ENCODE measurements at places on chromosomes 5 and 9. TPM values are rescaled to one million over a fixed set of nuclear protein-coding genes. Genes with fewer than 3 reads are reported as not detected.

DNA sequence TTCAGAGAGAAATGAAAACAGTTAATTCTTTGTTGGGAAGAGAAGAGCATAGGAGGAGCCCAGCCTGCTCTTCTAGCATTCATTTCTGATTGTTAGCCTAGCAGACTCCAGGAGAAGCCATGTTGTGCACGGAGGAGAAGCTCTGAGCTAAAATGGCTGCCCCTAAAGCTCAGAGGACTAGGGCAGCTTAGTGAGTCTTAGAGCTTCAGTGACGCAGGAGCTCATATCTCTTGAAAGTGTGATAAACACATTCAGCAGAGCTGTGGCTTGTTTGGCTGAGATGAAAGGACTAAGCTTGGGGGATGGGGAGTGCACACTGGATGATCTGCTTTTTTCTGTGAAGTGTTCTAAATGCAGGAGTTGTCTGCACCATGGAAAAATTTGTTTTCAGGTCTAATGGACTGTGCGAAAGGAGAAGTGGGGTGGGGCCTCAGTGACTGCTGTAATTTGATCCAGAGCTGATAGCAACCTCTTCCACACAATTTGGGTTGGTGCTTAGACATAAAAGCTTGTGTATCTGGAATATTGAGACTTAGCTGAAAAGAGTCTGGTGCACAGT, 58.5 kb downstream of the ZNF462 start:
- H3K36me3 ChIP-seq, result no peaks in the 10 kb centered on the region
- peak; percentile 26 for DNase-seq
- peak overlapping the region; percentile 6 for H3K27ac ChIP-seq
- H3K27me3 ChIP-seq, result no peaks in the 10 kb centered on the region
- peaks cover 28% of the 10 kb centered on the region for H3K4me1 ChIP-seq

Gene AGXT2
- total RNA-seq, result not detected

Gene MFAP3
- total RNA-seq, result 23.4 TPM

DNA sequence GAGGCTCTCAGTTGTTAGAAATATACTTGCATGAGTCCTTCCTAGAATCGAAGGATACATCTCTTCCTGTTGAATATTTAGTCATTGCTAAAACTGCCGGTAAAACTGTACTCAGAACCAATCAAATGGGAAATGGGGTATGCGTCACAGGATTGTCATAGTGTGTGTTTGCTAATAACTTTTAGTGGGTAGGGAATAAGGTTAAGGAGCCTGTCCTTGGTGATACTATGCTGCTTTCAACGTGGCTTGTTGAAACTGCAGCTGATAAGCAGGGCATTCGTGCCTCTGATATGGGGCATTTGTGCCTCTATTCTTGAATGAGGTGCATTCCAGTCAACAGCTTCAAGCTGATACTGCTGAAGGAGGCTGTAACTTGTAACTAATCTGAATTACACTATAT, 26.6 kb downstream of the HABP4 start:
- H3K4me1 ChIP-seq, result no peaks in the 10 kb centered on the region
- no peak overlapping the region for H3K4me3 ChIP-seq
- no peak overlapping the region for H3K27ac ChIP-seq
- H3K27me3 ChIP-seq, result no peaks in the 10 kb centered on the region
- DNase-seq, result no peak

DNA sequence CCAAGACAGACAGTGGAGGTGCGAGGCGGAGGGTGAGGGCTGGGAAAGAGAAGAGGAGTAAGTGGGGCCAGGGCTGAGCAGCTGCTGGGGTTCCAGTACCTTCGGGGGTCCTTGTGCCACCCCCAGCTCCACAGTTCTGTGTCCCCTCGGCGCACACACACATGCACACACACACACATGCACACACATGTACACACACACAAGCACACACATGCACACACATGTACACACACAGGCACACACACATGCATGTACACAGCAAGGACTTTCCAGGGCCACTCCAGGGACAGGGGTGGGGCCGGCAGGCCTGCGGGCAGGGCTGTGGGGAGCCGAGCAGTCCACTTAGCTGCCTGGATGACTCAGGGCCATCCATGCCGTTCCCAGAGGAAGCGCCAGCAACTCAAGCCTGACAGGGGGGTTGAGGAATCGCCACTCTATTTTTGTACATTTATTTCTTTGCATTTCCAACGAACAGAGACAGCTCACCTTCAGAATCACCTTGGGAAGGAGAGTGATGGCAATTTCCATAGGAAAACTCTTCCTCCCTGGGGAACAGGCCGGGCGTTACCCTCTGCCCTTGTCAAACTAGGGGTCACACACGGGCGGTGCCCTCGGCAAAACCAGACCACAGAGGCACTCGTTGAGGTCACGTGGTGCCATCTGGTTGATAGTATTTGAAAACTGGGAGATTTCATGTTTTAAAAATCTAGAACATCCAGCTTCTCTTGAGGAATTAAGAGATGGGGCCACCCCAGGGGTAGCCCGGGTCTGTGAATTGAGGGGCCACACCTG, 135.7 kb downstream of the ADAMTS2 start:
- no peaks in the 10 kb centered on the region for H3K27me3 ChIP-seq
- no peaks in the 10 kb centered on the region for H3K4me1 ChIP-seq
- no peak for DNase-seq
- no peak overlapping the region for H3K4me3 ChIP-seq
- H3K27ac ChIP-seq, result no peak overlapping the region
- H3K36me3 ChIP-seq, result no peaks in the 10 kb centered on the region

Data from body of pancreas (tissue), 4 donors.